Gastrocnemius medialis (tissue), 4 donors: ENCODE measurements at places on chromosomes 2 and 18. TPM values are rescaled to one million over a fixed set of nuclear protein-coding genes. Genes with fewer than 3 reads are reported as not detected.

Gene MOCOS
- 0.63 TPM for total RNA-seq

DNA sequence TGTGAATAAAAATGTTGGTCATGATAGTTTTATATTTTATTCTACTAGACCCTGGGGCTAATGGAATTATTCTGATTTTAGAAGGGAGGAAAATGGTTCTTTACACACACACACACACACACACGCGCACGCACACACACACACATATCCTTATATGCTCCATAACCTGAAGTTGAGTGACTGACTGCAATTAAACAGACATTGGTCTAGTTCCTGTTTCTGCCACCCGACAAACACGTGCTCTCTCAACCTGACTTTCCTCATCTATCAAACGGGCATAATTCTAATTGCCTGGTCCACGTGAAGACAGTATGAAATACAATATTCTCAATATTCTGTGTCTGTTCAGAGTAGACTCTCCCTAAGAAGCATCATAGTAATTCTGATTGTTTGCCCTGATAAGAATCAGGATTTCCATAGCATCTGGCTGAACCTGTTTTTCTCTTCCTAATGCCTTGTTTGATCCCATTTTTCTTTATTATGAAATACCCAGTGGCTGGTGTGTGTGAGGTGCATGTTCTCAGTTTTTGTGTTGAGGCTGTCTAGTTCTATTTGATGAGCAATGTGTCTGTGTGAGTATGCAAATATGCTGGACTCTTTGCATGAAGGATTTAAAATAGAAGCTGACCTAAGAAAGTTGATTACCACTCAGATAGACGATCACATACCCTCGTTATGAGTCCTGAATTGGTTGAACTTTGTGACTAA, 51.0 kb downstream of the SETBP1 start:
- no peak for DNase-seq

Gene PCARE
- 0.36 TPM for total RNA-seq

GRCh38 chr2:173806761-173807160, 158.4 kb downstream of the SP3 start:
- DNase-seq = no peak
